ENCODE measurements at places on chromosomes 7 and 10.
A peak's percentile ranks its signal among the peaks of the same experiment; 100 is the strongest.

DNA sequence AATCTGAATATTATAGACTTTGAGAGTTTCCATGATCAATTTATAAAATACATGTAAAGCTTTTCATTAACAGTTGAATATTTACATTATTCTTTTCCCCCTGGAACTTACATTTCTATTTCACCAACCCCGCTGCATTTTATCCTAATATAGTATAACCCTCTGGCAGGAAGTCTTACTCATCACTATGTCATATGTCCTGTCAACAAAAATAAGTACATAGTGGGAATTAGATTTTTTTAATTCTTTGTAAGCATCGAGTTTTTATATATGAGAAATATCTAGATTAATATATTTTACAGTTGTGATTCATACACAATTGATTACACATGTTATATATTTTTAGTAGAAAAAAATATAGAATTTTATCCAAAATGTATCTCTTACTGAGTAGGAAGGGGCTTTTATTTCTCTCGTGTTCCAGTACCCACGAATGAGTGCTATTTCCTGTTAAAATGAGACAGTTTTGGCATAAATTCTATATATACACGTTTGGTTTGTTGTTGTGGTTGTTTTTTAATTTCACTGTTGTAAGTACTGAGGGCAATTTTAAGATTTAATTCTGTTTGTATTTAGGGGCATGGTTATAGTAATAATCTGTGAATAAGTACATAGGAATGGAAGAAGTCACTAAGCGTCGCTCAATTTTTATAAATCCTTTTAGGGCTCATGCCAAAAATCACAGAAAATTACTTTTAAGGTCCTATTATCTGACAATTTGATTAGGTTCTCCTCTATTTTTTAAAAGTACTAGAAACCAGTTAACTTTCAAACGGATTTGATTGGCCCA lies 87.1 kb downstream of the HECW1 start:
- no peak for DNase-seq

GRCh38 chr7:102426268-102427018 lies 6.9 kb upstream of the ORAI2 start:
- DNase-seq, result peak; percentile 70

DNA sequence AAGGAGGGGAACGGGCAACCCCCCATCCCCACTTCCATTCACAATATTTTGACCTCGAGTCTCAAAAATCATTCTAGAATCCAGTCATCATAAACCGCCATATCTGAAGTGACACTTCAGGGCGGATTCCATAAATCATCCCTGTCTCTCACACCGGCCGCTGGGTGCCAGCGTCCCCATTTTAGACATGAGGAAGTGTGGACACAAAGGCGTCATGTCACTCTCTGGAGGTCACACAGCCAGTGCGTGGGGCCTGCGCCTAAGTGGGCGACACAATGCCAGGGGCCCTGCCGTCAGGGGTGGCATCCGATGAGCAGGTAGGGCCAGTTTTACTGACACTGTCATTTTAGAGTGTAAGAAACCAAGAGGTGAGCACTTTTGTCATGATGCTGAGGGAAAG lies 19.5 kb downstream of the KCNH2 start:
- DNase-seq, result no peak

DNA sequence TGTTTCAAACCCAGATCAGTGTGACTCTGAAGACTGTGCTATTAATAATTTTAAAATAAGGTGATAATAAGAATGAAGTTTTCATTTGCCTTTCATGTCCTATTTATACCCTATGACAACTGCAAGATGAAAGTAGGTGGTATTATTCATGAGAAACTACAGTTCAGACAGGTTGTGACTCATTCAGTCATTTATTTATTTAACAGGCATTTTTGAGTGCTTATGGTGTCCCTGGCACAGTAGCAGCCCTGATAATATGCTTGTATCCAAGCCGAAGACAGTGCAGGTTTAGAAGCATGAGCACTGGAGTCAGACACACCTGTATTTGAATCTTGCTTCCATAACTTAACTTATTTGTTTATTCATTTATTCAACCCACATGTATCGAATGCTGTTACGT lies 87.1 kb downstream of the FZD1 start:
- no peak for DNase-seq

DNA sequence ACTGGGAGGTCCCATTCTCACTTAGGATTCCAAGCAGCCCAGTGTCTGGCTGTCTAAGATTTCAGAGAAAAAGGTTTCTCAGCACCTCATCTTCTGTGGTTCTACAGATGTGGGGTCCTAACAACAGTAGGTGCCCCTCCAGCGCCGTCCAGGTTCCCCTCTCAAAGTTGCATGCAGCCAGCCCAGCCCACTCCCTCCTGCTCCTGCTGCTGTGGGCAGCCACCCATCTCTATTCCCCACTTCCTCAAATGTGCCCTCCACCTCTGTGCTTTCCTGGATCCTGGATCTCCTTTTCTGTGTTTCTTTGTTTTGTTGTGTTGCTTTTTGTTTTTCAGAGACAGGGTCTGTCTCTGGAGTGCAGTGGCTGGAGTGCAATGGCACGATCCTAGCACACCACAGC lies 13.3 kb upstream of the SLC18A3 start:
- no peak for DNase-seq

- DNase-seq, result no peak
Measured at GRCh38 chr7:50303335-50304128, 984 bp upstream of the IKZF1 start.

GRCh38 chr10:71938211-71938610 lies 26.0 kb upstream of the CHST3 start:
- no peak for DNase-seq

GRCh38 chr7:111832174-111832573 lies 269.9 kb upstream of the IMMP2L start:
- DNase-seq, result no peak

- no peak for DNase-seq
Measured at GRCh38 chr7:47965456-47965855, 14.0 kb downstream of the HUS1 start.

- no peak for DNase-seq
Measured at GRCh38 chr10:131004276-131004675, 307.2 kb downstream of the TCERG1L start.

GRCh38 chr10:19958787-19959186 lies 142.6 kb downstream of the PLXDC2 start:
- DNase-seq, result no peak

DNA sequence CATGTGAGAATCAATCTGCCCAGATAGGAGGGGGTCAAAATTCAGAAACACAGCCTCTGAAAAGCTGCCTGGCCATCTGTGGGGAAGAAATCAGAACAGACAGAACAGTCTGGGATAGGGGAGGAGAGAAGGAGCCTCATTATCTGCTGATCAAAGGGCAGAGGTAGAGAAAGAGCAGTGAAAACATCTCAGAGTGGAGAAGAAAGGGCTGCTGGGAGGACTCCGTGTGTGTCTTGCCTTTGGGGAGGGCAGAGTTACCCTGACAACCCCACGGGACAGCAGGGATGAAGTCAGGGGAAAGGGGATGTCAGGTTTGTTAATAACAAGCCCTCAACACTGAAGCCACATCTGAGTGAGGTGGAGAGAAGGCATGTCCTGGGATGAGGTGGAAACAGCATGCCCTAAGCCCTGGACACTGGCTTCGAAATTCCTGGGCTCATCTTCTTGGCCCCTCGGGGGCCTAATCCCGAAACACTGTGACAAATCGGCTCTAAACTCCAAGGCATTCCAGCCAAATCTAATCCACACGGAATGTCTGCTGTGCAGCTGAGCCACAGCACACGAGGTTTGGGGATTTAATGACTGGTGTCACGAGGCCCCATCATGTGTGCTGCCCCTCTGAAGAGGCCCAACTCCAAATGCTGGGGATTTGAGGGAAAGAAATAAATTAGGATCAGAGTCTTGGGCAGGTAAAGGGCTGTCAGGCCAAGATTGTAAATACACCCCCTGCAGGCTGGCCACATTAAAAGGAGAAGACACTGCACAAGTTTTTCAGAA lies 82.8 kb upstream of the FGFR2 start:
- DNase-seq, result no peak

GRCh38 chr7:158414002-158414401 lies 173.6 kb downstream of the PTPRN2 start:
- no peak for DNase-seq

- no peak for DNase-seq
Measured at GRCh38 chr7:13476881-13477444, 512.5 kb downstream of the ETV1 start.

DNA sequence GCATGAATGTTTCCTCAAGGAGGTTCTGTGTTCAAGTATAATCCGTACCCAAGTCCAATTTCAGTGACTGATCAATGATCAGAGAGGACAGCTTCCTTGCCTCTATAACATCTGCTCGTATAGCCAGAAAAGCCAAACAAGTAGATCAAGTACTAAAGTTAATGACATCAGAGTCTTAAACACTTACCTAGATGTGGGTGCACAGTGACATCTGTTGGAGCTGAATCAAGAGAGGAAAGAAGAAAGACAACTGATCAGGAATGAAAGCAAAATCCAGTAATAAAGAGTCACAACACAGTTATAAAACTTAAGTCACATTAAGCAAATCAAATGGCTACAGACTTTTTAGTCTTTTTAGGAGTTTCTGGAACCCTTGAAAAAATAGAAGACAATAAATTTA lies 236.5 kb downstream of the RELN start:
- no peak for DNase-seq

GRCh38 chr10:124942317-124943169 lies 620 bp downstream of the ZRANB1 start:
- no peak for DNase-seq

GRCh38 chr7:37195388-37195787 lies 253.3 kb downstream of the ELMO1 start:
- DNase-seq, result no peak

DNA sequence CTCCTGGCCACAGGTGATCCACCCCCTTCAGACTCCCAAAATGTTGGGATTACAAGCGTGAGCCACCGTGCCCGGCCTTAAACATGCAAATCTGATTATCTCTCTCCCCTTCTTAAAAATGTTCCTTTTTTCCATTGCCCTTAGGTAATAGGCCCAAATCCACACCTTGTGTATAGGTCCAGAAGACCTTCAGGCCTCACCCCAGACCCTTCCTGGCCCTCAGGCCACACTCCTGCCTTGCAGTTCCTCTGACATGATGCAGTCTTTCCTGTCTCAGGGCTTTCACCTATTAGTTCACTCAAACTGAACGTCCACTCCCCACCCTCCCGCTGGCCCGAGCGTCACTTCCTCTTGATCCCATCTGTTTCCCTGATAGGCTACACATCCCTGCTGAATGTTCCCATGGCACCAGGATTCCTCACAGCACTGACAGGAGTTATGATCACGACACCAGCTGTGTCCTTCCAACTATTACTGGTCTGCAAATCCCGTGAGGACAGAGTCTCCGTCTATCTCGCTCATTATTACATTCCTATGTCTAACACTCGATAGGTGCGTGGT lies 46.4 kb downstream of the DENND2A start:
- DNase-seq, result no peak

GRCh38 chr7:155983176-155983815 lies 171.0 kb upstream of the SHH start:
- DNase-seq, result no peak

DNA sequence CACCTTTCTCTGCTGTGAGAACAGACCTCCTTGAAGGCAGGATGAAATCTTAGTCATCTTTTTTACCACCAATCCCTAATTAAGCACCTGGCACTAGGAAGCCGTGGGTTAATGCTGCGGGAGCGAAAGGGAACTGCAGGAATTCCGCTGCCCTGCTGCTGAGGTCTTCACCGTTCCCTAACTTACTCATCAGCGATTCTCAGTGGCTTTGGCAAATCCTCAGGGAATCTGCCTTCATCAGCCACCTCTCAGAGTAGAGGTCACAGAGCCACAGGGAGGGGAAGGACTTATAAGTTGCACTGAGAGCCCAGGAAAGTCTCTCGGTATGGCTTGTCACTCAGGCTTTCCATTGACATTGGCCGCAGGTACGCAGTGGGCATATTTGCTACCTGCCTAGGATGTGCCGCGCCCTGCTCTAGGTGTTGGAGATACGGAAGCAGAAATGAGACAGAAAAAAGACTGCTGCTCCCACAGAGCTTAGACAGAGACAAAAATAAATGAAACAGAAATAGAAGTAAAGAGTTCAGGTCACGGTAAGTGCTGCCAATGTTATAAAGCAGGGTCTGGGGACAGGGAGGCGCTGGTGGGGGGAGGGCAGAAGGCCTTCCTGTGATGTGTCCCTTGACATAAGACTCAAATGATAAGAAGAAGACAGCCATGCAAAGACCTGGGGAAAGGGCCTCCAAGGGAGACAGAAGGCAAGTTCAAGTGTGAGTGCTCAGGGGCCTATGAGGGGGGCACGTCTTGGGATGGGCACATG lies 72.6 kb upstream of the OPALIN start:
- no peak for DNase-seq

DNA sequence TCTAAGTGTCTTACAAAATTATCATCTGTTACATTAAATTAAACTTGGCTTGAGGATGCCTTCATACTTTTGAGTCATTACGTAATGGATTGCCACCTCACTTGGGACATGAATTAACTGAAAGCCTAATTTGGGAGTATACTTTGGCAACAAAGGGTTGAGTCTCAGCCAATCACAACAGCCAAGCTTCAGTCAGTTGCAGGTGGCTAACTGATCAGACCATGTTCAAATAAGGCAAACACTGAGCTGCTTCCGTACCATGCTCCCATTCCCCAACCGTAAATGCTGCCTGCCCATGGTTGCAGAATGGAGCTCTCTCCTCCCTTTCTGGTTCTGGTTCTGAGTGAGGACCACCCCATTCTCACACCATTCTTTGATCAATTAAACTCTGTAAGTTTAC lies 92.9 kb upstream of the STK17A start:
- DNase-seq, result no peak

DNA sequence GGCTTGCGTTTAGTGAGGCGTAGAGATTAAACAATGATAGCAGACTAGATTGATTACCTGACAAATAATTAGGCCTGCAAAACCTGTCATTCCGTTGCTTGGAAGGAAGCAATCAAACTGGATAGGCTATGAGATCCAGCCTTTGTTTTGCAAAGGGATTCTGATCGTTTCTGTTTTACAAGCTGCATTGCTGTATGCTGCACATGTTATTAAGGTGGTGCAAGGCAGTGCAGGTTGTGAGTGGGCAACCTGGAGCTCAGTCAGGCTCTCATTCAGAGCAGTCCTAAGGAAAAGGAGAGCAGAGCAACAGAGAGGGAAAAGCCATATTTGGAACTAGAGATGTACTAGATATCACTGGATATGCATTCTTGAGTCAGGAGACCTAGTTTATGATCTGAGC lies 6.9 kb upstream of the NOBOX start:
- no peak for DNase-seq

DNA sequence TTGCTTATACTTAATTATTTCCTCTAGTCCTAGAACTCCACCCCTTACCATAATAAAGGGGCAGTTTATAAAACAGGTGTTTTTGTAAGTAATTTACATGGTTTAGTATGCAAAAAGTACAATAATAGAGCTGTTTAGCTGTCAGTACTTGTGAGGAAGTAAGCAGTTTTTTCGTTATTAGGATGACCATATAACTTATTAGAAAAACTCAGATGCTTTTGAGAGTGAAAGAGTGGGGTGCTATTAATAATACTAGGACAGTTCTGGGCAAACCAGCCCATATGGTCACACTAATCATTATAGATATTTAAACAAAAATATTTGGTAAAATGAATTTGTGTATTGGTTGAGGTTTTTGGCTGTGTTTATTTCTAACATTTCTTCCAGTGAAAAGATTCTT lies 201.9 kb upstream of the KAT6B start:
- DNase-seq, result no peak

GRCh38 chr10:43598446-43598845 lies 7.8 kb upstream of the ZNF485 start:
- DNase-seq, result no peak
